ENCODE measurements at places on chromosomes 2 and 18. TPM values are rescaled to one million over a fixed set of nuclear protein-coding genes. Genes with fewer than 3 reads are reported as not detected.

Gene CIB4
- total RNA-seq = not detected

- no peak for DNase-seq
Observed at GRCh38 chr18:37574113-37574512, 8.5 kb upstream of the CELF4 start.

DNA sequence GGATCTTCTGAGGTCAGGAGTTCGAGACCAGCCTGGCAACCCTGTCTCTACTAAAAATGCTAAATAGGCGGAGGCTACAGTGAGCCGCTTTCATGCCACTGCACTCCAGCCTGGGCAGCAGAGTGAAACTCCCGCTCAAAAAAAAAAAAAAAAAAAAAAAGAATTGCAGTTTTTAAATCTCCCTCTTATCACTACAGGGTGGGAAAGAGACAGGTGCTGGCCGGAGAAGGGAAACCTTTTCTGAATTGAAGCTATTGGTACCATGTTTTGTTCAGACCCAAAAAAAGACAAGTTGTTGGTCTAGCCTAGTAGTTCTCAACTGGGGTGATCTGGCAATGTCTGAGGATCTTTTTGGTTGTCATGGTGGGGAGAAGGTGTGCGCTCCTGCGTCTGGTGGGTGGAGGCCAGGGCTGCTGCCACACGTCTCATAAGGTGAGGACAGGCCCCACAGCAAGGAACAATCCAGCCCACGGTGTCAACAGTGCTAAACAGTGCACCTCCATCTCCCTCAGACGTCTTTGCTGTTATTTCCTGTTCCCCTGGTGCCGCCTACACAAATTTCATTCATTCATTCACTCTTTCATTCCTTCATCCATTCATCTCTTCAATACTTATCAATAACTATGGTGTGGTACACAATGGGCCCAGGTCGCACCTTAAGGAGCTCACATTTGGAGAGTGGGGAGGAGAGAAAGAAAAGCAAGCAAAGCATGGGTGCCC lies 28.8 kb upstream of the ODC1 start:
- no peak for DNase-seq

- DNase-seq = no peak
Observed at GRCh38 chr2:101809698-101810097, 112.2 kb downstream of the MAP4K4 start.

DNA sequence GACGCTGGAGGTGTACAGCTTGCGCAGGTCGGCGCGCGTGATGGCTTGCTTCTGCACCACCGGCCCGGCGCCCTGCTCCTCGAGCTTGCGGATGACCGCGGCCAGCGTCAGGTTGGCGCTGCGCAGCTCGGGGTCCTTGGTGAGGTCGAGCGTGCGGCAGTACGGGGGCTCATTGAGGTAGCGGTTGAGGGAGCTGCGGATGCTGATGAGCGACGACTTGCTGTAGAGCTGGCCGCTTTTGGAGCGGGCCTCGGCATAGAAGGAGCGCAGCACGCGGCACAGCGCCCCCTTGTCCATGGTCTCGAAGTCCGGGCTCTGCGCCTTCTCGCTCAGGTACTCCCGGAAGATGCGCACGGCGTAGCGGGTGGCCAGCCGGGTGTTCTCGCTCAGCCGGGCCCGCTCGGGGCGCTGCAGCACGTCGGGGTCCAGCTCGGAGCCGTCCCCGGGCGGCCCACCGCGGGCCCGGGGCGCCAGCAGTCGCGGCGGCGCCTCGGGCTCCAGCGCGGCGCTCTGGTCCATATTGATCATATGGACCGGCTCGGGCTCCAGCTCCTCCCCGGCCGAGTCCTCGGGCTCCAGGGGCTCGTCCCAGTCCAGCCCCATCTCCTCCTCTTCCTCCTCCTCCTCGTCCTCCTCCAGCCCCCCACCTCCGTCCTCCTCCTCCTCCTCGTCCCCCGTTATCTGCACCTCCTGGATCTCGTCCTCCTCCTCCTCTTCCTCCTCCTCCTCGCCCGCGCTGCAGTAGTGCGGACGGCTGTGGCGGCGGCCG lies 523 bp downstream of the KCTD1 start:
- peak; percentile 3 for DNase-seq

DNA sequence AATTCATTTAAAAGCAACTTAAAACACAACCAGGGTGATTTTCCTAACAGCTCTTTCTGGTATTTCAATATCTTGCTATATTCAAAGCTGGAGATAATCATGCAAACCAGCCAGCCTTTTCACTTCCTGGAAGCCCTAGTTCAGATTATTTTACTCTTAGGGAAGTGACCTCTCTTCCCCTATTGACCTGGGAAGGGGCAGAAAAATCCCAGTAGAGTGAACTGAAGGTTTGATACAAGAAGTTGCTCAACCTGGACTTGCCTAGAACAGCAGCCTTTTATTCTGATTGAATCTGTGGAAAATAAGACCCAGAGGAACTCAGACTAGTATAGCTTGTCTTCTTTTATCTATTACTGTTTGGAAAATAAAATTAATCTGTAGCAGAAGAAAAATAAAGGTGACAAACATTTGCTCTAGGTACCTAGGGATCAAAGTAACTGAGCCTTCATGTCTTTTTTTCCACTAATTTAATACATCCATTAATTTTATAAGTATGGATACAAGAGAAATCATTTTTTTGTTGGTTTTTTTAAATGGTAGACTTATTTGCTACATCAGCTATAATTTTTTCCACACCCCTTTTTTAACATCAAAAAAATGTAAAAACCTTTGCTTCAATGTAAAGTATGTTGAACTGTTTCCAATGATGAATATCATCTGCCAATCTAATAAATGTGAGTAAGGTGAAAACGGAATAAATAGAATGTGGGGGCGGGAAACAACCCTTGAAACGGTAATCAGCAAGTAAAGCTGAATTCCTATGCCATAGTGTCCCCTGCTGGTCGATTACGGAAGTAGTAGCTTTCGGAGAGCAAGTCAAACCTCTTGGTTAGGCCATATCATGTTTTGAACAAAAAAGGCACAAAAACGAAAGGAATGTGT lies 629.9 kb downstream of the NRXN1 start:
- no peak for DNase-seq

Gene ATF2
- 40.1 TPM for total RNA-seq

DNA sequence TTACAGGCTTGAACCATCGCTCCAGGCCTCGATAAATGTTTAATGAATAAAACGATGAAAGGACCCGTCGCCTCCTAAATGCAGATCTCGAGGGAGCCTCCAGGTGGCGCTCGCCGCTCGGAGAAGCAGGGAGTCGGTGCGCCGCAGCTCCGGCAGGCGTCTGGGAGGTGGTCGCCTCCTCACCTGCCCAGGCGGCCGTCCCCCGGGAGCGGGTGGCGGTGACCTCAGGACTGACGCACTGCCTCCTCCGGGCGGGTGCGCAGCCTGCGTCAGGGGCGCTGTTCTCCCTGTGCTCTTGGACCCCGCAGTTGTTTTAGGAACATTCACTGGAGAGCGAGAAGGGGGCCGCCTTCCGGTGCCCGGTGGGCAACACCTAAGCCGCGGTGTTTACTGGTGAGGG lies 38.6 kb upstream of the POLE4 start:
- no peak for DNase-seq

- no peak for DNase-seq
Observed at GRCh38 chr18:31819106-31819924, 58.6 kb upstream of the SLC25A52 start.

DNA sequence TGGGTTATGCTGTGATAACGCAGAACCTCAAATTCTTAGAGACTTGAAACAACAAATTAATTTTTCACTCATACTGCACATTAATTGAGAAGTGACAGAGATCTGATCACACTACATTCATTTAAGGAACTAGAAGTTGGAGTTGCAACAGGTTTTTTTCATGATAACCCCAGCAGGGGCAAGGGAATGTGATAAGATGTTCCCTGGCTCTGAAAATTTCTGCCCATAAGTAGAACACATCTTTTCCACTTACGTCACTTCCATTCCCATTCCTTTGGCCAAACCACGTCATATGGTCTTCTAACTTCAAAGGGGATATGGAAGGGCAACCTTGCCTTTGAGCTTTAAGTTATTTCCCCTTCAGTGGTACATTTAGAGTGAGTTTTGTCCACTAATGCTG lies 29.7 kb upstream of the PSME4 start:
- no peak for DNase-seq

DNA sequence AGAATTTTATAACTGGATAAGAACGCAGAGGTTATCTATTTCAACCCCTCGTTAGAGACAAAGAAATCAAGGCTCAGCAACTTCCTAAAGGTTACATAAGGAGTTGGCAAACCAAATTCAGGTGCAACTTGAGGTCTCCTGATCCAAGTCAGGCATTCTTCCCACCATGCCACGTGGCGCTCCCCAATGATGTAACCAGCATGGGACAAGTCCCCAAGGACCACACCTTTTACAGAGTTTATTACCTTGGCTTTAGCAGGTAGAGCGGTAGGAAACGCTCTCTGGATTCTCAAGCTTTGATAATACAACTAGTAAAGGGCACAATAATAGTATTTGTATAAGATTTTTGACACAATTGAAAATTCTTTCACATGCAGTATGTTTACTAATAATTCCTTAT lies 26.7 kb upstream of the MBOAT2 start:
- no peak for DNase-seq

Gene EML6
- 3.4 TPM for total RNA-seq

GRCh38 chr2:147511491-147511948 lies 333.3 kb upstream of the ACVR2A start:
- DNase-seq = no peak

GRCh38 chr2:181723731-181724130 lies 43.4 kb upstream of the NEUROD1 start:
- DNase-seq = no peak

Gene CHRNA1
- not detected for total RNA-seq

Gene CABYR
- total RNA-seq = 1.1 TPM

Gene IL1RN
- total RNA-seq = 594 TPM

DNA sequence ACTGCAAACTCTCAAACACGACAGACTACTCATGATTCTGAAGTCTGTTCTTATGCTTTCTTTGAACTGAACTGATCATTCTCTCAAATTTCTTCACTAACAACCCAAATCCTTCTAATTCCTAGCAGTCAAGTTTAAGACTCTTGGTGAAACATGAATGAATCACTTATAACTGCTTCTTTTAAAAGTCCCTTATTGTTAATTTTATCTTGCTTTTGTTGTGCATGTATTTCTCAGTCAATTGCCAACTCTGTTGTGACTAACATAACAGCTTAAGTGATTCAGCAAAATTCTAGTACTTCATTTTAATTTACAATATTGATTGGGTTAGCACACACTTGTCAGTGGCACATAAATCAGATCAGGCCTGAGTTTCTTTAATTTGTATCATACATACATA lies 357.0 kb upstream of the FSIP2 start:
- no peak for DNase-seq

Gene MRO
- total RNA-seq = 1.7 TPM

Gene CFLAR
- total RNA-seq = 71.9 TPM

- no peak for DNase-seq
Observed at GRCh38 chr18:51068105-51068504, 38.1 kb downstream of the SMAD4 start.

DNA sequence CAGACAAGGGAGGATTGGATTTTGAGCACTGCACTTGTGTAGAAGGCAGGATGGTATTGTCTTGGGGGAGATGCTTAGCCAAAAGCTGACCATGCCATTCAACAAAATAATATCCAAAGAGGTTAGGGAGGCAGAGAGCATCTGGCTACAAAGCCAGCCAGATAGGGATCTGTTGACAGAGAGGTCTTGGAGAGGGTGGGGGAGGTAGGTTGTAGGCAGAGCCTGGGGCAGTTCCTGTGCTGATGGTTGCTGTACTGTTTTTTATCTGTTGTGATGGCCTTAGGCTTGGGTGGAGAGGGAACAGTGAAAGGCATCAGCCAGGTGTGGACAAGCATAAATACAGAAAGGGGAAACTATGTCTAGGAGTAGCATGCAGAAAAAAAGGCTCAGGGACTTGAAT lies 100.9 kb downstream of the AQP4 start:
- no peak for DNase-seq

Gene DTNA
- 8.6 TPM for total RNA-seq

Gene CFAP210
- total RNA-seq = not detected

Gene CEBPZ
- 13.9 TPM for total RNA-seq

Gene TMEM198
- total RNA-seq = 0.62 TPM

Gene CNRIP1
- 2.3 TPM for total RNA-seq

- DNase-seq = no peak
Observed at GRCh38 chr2:216918088-216918680, 58.3 kb upstream of the TNP1 start.
